Activated CD8-positive, alpha-beta memory T cell treated with anti-CD3 and anti-CD28 coated beads, Interleukin-2, amount 10 ng/mL, durations not matched to agents 7 days and 5 days (primary cell): ENCODE measurements at places on chromosomes 11 and 22. TPM values are rescaled to one million over a fixed set of nuclear protein-coding genes. Genes with fewer than 3 reads are reported as not detected.

Gene LRRC10B
- total RNA-seq: not detected

Gene TYMP
- 93.1 TPM for total RNA-seq

Gene ZNRD2
- total RNA-seq: 45.5 TPM

Gene IL17RA
- 22.5 TPM for total RNA-seq

Gene BEST1
- total RNA-seq: not detected

Gene PNPLA5
- total RNA-seq: not detected
